ENCODE measurements at places on chromosomes 7 and 10.

DNA sequence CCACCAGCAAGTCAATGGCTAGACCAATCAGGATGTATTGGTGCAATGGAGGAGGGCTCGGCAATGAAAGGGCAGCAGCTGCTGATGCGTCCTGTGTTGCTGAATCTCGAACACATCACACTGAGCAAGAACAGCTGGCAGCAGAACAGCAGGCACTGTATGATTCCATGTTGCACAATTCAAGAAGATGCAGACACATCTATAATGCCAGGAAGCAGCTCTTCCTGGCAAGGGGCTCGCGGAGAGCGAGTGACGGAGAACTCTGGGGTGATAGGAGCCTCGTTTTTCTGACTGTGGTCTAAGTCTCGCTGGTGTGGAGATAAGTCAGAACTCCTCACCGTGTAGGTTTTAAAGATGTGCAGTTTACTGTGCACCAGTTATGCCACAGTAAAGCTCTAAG lies 24.8 kb upstream of the PFKP start:
- no peak for DNase-seq

- no peak for DNase-seq
Observed at GRCh38 chr10:105253515-105254212, 612.6 kb downstream of the SORCS3 start.

DNA sequence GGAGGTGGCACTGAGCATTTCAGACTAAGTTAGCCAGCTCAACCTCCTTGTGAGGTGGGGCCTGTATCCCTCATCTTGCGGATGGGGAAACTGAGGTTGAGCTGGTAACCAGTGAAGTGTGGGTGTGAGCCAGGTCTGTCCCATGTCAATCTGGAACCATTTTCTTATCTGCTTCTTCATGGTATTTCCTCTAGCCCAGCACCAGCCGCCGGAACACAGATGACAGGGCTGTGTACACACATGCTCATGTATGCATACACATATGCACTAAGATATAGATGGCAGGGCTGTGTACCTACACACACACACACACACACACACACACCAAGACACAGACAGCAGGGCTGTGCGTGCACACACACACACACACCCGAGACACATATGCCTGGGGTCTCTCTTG lies 18.5 kb downstream of the RAMP3 start:
- no peak for DNase-seq

DNA sequence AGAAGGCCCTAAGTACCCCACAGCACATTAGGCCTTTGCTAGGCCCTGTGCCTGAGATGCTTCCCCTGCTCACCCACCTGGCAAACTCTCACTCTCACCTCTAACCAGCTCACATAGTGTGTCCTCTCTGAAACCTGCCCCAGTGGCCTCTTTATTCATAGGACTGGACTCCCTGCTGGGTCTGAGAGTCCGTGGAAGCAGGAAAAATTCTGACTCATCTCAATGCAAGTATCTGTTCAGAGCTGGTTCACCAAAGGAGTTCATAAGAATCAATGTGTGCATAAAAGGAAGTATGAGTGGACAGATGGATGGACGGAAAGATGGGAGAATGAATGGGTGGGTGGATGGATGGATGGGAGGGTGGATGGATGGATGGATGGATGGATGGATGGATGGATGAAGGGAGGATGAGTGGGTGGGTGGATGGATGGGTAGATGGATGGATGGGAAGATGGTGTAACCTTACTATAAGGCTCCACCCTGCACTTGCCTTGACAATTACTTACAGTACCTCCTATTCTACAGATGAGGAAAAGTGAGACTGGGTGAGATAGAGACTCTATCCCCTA lies 111.2 kb upstream of the ZMIZ1 start:
- DNase-seq: no peak

GRCh38 chr7:48004032-48004431 lies 24.6 kb upstream of the HUS1 start:
- no peak for DNase-seq

DNA sequence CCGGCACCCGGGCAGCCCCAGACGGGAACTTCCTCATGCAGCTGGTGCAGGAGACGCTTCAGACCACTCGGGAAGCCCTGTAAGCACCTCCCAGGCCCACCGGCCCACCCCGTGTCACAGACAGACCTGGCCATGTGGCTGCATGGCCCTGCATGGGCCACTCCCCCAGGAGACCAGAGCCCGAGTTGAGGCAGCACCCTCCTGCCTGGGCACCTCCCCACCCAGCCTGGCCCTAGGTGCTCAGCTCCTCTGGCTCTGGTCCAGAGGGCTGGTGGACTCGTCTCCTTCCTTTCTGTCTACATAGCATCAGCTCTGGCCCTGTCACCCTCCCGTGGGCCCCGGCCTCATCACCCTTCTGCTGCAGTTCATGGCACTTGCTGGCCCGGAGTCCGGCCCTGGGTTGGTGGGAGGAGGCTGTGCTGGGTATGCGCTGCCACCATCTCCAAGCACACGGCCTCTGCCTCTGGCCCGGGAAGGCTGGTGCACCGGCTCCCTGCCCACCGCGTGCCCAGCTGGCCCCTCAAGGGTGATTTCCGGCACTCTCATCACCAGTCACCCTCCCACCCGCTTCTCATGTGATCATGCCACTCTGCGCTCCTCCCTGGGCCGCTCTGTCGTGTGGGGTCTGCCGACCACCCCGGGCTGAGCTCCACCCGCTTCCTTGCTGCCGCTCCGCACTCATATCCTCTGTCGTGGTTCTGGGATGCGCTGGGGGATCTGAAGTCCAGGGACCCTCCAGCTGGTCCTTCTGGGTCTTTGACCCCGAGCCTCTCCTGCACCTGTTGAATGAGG lies 53.1 kb upstream of the DPYSL4 start:
- no peak for DNase-seq

GRCh38 chr10:119829429-119829828 lies 43.2 kb downstream of the MCMBP start:
- DNase-seq: no peak

GRCh38 chr7:135964274-135964673 lies 12.9 kb downstream of the MTPN start:
- no peak for DNase-seq

DNA sequence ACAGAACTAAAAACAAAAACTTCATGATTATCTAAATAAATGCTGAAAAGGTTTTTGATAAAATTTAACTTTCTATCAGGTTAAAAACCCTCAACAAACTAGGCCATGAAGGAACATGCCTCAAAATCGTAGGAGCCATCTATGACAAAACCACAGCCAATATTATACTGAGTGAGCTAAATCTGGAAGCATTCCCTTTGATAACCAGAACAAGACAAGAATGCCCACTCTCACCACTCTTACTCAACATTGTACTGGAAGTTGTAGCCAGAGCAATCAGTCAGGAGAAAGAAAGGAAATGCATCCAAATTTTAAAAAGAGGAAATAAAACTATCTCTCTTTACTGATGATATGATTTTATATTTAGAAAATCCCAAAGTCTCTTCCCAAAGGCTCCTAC lies 228.7 kb downstream of the CHRM2 start:
- no peak for DNase-seq

- DNase-seq: no peak
Observed at GRCh38 chr7:83957333-83957732, 237.3 kb downstream of the SEMA3A start.

DNA sequence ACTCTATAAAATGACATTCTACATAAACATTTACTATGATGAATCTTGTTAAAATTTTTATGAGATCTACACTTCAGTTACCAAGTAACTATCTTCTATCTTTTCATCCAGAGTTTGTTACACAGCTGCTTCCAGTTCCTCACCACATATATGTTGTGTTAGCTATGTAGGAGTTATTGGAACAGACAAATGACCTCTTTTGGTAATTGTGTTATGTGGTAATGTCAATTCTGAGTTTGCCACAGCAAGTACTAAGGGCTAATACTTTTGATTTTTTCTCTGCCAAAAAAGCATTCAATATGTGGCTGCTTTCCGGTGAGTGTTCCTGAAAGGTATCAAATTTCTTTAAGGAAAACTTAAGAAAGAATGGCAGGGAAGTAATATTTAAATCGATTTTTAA lies 573.9 kb upstream of the PCDH15 start:
- DNase-seq: no peak

GRCh38 chr10:24589265-24589664 lies 134.4 kb downstream of the ARHGAP21 start:
- DNase-seq: no peak

- DNase-seq: no peak
Observed at GRCh38 chr7:72213081-72213480, 199.1 kb downstream of the CALN1 start.

DNA sequence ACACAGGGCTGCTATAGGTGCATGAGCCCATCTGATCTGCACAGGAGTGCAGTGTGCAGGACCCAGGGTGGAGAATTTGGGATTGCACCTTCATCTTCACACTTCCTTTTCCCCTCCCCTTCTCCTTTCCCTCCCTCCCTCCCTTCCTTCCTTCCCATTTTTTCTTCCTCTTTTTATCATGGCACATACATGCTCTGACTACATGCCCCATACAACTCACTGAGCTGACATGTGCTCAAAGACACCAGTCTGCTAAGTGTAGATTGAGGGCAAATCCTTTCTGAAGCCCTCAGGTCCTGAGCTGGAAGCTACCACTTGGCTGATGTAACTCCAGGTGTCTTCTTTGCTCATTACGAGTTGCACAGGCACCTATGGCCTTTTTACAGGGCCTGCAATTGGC lies 365.3 kb upstream of the ZNF32 start:
- no peak for DNase-seq

DNA sequence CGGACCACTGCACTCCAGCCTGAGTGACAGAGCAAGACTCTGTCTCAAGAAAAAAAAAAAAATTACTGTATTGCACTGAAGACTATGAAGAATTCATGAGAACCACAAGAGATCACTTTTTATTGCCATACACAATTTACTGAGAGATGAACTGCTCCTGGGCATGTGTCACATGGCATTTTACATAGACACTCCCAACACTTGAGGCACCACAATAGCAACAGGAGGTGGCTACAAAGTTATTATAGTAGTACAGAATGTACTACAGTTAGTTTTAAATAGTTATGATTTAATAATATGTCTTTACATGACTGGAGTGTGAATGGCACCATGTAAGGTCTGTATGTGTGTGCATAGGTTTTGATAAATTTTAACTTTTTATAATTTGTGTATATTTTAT lies 70.6 kb downstream of the KMT2E start:
- DNase-seq: no peak

GRCh38 chr7:117124591-117125220 lies 171.4 kb downstream of the ST7 start:
- DNase-seq: peak; percentile 84

GRCh38 chr10:29204070-29204800 lies 84.6 kb upstream of the LYZL1 start:
- DNase-seq: no peak

GRCh38 chr7:34277016-34277802 lies 371.9 kb downstream of the BMPER start:
- DNase-seq: no peak

- no peak for DNase-seq
Observed at GRCh38 chr7:124784879-124785818, 19.6 kb upstream of the GPR37 start.

GRCh38 chr10:30185916-30186315 lies 126.5 kb upstream of the JCAD start:
- DNase-seq: no peak

DNA sequence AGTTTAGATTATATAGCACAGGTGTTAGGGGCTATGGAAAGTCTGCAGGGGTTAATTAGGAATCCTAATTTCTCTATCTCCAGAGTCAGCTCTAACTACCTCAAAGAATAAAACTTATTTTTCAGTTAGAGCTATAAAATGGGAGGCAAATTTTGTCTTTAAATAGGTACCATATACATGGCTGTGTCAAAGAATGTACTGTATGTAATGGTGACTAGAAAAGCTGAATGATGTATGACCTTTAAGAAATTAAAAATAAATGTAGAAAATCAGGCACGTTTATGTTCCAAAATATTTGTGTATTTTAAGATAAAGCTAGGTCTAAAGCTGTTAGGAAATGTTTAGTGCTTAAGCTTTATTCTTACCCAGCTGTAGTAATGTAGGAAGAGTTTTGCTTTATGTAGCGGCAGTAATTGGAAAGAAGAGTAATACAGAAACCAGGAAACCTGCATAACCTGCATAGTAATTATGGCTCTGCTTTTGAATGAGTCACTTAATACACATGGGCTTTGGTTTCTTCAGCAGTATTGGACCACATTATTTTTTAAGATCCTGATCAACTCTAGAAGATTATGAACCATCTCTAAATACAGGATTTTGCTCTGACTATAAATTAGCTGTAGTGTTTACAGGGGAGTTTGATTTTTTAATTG lies 85.0 kb downstream of the KMT2E start:
- no peak for DNase-seq

DNA sequence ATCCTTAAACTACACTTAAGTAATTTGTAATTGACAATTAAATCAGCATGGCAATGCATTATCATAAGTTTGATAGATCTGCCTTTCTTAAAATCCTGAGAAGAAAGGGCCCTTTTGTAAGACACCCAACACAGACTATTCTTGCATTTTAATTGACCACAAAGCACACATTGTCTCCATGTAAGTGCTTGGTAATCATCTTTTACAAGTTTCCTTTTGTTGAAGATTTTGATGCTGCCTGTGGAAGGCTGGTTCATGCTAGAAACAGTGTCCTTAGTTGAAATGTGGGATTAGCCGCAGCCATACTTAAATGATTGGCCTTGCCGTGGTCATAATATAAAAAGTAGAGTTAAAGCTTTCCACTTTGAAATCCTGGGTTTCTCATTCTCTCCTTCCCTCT lies 32.3 kb upstream of the CELF2 start:
- DNase-seq: no peak

- DNase-seq: no peak
Observed at GRCh38 chr7:137818036-137818435, 28.7 kb downstream of the DGKI start.

DNA sequence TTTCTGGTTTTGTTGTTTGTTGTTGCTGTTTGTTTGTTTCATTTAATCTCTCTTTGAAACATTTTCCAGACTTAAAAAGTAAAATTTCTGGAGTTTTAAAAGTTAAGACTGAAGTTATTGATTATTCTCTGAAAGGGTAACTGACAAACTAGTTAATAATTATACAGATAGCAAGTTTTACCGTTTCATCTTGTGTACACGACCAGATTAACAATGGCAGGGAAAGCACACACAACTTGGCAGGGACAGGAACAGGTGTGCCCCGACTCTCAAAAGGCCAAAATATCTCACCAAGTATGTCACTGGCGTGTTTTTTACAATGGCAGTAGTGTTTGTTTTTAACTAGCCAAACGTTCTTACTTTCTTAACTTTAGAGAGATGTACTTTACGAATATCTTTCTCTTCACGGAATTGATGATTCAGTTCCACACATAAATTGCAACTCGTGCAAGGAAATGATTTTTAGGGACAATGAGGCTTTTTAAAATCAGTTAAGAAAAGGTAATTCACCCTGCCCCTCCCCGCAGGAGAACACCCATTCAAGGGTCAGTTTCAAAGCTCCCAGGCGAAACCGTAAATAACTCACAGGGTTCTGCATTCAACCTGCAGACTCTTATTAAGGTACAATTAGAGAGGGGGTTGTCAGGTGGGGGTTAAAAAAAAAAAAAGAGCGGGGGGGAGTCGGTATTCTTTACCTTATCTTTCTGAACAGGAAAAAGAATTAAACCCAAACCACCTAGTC lies 3.5 kb downstream of the CTBP2 start:
- DNase-seq: no peak

GRCh38 chr7:138785587-138786437 lies 12.0 kb upstream of the TMEM213 start:
- no peak for DNase-seq

GRCh38 chr7:23438171-23438570 lies 32.1 kb downstream of the IGF2BP3 start:
- DNase-seq: no peak

GRCh38 chr10:102175415-102175814 lies 23.2 kb downstream of the NOLC1 start:
- DNase-seq: no peak

GRCh38 chr10:132735341-132735775 lies 50.6 kb downstream of the NKX6-2 start:
- no peak for DNase-seq

- peak; percentile 54 for DNase-seq
Observed at GRCh38 chr10:8130973-8131911, 76.8 kb downstream of the GATA3 start.

All from activated CD4-positive, alpha-beta T cell treated with anti-CD3 and anti-CD28 coated beads, Interleukin-2, amount 50 U/mL, for 48 hours (primary cell).